ENCODE measurements at places on chromosomes 1 and 21. TPM values are rescaled to one million over a fixed set of nuclear protein-coding genes. Genes with fewer than 3 reads are reported as not detected.

The CFAP107 gene
- not detected for total RNA-seq

The OR2T2 gene
- not detected for total RNA-seq

The GJA4 gene
- total RNA-seq, result 26.5 TPM

The LRRN2 gene
- 15.2 TPM for total RNA-seq

The CFHR3 gene
- total RNA-seq, result not detected

The RPTN gene
- not detected for total RNA-seq

The CNKSR1 gene
- total RNA-seq, result 1.4 TPM

The PGLYRP4 gene
- not detected for total RNA-seq

The MYOG gene
- total RNA-seq, result not detected

The TNNI3K gene
- 3.0 TPM for total RNA-seq

The HMGCS2 gene
- total RNA-seq, result 1.1 TPM

The ACTN2 gene
- total RNA-seq, result 7.5 TPM

The AIM2 gene
- total RNA-seq, result 0.32 TPM

The FCRL5 gene
- not detected for total RNA-seq

The ERG gene
- 13.3 TPM for total RNA-seq

The DNM3 gene
- 3.6 TPM for total RNA-seq

GRCh38 chr1:12372180-12372579, 142.3 kb downstream of the VPS13D start:
- no peak for DNase-seq

DNA sequence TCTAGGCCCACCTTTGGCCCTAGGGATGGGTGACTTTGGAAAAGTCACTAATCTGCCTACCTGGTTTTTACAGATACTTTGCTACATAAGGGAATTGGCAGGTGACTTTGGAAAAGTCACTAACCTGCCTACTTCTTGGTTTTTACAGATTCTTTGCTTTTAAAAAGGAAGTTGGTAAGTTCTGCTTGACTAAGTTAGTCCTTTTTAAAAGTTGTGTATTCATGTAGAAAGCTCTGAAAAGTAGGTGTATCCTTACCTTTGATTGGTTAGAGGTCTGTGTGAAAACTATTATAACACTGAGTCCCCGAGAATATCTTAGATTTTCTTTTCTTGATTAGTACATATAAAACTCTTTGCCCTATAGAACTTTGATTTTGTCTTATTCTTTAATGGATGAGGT, 12.4 kb downstream of the ATF6 start:
- no peak for DNase-seq

DNA sequence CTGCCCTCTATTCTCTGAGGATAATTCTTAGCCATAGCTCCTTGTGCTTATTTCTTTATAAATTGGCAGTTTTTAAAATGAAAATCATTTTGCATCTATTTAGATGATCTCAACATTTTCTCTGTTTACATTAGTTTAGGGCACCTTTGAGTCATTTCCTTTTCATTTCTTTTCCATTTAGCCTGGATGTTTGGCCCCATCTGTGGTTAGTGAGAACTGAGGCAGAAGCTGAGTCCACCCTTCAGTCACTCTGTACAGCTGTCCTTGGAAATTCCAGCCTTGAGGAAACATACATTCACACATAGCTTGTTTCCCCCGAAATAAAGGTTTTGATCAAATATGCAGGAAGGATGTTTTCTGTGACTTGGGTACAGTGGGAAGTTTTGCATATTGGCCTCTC, 123.7 kb downstream of the NTNG1 start:
- DNase-seq, result no peak

DNA sequence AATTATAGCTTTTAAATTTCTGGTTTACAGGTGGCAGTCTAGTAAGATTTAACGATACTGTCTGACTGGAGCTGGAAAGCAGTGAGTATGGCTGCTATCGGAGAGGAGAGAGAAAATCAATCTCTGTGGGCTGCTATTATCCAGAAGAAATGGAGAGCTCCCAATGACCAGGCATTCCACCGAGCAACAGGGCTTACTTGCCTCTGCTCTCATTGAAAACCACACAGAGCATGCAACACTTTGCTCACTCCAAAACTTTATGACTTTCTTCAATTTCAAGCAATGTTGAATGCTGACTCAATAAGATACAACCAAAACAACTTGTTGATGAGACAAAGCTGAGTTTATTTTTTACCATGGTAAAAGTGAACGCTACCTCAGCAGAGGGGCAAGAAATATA, 337.0 kb upstream of the NCAM2 start:
- no peak for DNase-seq

GRCh38 chr1:20686883-20687725, 25.9 kb upstream of the DDOST start:
- no peak for DNase-seq

- DNase-seq, result no peak
These were observed 190.2 kb downstream of the CAMTA1 start for GRCh38 chr1:6975331-6976043.

DNA sequence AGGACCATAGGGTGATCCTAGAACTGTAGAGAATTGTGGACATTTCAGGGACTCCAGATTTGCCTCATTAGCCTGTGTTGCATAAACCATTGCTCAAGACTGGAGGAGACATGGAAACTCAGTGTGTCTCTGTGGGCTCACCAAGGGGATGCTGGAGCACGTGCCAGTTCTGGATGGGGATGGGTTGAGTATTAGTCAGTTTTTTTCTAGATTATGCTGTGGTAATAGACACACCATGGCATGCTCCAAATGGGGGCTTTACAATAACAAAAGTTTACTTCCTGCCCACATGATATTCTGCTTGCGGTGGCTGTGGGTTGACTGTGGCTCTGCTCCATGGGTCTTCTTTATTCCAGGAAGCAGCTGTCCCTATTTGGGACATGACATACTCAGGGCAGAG, 125.4 kb downstream of the FOXD2 start:
- no peak for DNase-seq

- no peak for DNase-seq
These were observed 760 bp upstream of the NPHP4 start for GRCh38 chr1:5992814-5993555.

- DNase-seq, result no peak
These were observed 20.2 kb upstream of the MTR start for GRCh38 chr1:236774926-236775325.

GRCh38 chr1:40739455-40740008, 44.1 kb upstream of the KCNQ4 start:
- DNase-seq, result no peak

DNA sequence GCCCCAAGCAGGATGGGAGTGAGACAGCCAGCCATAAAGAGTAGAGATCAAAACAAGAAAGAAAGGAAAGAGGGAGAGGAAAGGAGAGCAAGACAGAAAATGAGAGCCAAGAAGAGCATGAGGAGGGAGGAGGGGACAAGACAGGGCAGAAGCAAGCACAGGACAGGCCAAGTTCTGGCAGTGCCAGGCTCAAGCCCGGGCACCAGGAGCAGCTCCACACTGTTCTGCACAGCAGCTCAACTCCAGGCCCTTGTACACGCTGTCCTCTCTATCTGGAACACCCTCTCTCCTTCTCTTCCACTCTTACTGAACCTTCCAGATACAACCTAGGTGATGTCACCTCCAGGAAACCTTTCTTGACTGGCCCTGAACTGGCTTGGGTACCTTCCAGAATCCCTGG, 11.7 kb downstream of the IFFO2 start:
- DNase-seq, result no peak

DNA sequence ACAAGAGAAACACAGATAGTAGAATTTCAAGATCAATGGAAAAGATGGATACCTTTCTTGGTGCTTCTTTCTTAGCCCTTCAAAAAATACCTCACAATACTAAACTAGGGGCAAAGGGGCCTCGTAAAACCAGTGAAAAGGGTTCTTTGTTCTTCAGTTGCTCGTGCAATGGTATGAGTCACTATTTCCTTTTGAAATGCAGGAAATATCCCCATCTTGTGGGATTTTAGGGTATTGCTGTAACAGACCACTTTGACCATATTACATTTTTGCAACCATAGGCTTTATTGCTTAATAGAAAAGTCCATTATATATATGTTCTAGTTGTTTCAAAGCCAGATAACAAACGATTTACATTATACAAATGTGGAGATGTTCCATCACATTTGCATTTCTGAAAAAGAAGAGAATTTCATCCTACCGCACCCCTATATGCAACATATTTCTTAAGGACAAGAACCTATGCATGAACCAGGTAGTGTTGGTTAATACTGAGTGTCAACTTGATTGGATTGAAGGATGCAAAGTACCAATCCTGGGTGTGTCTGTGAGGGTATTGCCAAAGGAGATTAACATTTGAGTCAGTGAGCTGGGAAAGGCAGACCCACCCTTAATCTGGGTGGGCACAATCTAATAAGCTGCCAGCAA, 88.6 kb upstream of the PKN2 start:
- DNase-seq, result no peak

- no peak for DNase-seq
These were observed 82.8 kb downstream of the DYRK1A start for GRCh38 chr21:37449302-37449937.

GRCh38 chr1:229031481-229032341, 239.2 kb upstream of the RAB4A start:
- no peak for DNase-seq

- DNase-seq, result no peak
These were observed 4.3 kb upstream of the SERBP1 start for GRCh38 chr1:67434491-67434890.

GRCh38 chr1:229434641-229435051, 752 bp upstream of the ACTA1 start:
- no peak for DNase-seq

DNA sequence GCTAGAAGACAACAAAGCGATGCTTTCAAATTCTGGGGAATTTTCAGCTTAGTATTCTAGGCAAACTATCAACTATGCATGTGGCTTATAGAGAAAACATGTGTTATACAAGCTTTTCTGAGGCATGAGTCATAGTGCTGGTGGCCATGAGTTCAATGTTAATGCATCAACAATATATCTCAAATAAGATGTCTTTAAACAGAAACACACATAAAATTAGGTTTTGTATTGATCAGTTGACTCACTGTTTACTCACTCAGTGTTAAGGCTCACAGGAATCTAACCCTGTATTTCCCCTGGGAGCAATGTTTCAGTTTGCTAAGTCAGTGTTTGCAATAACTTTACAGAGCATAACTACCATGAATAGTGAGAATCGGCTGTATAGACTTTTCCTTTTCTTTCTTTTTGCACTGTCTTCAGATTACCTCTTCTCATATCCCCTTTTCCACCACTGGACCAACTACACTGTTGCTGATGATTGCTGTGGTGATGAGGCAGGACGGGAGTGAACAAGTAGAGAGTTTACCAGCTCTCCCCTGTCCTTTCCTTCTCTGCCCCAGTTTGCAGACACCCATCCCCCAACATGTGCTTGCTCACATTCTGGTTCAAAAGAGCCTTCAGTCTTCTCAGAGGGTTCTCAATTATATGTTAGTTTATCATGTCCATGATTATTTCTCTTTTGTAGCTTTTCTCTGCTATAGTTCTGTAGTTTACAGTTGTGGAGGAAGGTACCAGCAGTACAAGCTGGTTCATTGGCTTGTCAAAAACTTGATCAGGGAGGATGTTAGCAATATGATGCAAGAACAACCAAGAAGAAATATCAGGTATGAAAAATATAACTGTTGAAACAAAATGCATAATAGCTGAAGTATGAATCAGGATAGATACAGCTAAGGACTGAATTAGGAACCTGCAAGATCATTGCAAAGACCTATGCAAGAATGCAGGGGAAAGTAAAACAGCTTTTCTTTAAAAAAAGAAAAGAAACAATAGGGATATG, 23.9 kb downstream of the CD2 start:
- no peak for DNase-seq

- DNase-seq, result no peak
These were observed 25.0 kb downstream of the LRRC8C start for GRCh38 chr1:89657886-89658285.

DNA sequence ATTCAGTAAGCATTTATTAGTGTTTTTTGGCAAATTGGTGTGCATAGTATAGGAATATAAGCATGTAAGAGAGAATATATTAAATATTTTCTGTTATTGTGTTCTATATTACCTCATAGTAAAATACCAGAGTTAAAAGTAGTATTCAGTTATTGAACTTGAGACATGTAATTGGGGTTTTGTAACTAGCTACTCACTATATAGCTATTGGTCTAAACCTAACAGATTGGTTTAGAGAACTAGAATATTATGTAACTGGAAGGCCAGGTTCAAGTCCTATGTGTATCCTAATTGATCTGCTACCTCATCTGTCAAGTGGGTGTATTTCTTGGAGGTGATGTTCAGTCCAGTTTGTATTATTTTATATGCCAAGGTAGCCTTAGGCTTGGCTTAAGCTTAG, 26.3 kb downstream of the CLIC4 start:
- no peak for DNase-seq

GRCh38 chr1:26799479-26800142, 11.9 kb downstream of the PIGV start:
- no peak for DNase-seq

GRCh38 chr1:111600886-111601386, 18.7 kb upstream of the RAP1A start:
- peak; percentile 26 for DNase-seq

DNA sequence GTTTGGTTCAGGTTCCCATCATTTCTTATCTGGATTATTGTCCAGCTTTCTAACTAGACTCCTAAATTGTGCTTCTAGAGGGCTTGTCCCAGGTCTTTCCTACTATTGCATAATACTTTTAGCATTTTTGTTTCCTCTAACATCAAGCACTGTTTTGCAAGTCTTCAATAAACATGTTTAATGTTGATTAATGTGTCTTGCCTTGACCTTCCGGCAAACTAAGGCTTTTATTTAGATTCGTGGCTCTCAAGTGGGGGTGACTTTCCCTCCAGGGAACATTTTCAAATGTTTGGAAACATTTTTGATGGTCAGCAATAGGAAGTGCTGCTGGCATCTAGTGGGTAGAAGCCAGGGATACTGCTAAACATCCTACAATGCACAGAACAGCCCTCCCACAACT, 90.7 kb downstream of the RPE65 start:
- DNase-seq, result no peak

GRCh38 chr1:19938472-19938871, 15.1 kb upstream of the PLA2G2E start:
- DNase-seq, result no peak

- no peak for DNase-seq
These were observed 169.8 kb downstream of the DAB1 start for GRCh38 chr1:57254022-57254421.

DNA sequence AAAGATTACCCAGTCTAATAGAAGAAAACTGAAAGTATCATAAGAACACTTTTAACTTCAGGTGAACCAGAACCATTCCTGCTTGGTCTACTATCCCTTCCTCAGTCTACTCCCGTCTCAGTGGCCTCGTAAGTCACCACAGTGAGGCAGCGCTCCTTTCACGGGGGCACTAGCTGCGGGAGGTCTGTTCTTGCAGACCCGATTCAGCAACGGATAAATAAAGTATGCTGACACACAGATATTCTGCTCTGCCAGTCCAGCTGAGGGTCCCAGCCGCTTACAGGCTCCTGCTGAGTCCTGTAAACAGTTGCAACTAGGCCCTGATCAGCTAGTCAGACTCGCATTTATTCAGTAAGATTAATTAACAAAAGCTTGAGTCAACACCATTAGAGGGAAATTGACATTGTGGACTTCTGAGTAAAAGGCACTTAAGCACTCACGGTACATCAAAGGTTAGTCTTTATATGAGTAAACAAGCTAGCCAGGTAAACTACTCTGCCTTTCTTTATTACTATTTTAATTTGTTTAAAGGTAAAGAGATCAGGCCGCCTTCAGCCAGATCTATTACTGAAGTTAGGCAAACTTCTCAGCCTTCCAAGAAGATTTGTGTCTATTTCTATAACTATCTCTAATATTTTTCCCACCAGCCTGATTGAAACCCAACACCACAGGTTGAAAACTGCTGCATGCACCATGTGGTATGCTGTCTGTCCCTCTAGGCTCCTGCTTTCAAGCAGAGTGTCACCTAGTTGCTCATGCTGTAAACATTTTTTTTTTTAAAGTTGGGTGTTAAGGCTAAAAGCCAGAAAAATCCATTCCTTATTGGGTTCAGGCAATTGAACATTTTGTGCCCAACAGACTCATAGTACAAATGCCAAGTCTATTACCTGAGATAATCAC, 87.7 kb downstream of the INTS7 start:
- no peak for DNase-seq
